ENCODE measurements at places on chromosomes 6 and 20.

- no peak for DNase-seq
Measured at GRCh38 chr6:74167511-74167910, 471.5 kb downstream of the CD109 start.

DNA sequence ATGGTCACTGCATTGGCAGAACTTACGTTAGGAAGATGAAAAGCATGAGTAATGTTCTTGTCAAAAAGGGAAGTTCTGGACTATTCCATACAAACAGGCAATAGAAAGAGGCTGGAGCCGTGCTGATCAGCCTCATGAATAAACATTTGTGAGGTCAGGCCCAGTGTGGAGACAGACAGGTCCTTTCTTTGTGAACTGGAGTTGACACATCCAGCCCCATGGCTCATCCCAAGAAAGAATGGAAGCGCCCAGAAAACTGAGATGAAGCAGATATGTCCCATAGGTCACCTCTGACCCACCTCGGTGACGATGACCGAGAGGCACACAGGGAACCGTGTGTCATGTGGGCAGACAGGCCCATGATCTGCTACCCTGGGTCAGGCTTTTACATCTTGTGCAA, 276.0 kb upstream of the SGK1 start:
- no peak for DNase-seq

DNA sequence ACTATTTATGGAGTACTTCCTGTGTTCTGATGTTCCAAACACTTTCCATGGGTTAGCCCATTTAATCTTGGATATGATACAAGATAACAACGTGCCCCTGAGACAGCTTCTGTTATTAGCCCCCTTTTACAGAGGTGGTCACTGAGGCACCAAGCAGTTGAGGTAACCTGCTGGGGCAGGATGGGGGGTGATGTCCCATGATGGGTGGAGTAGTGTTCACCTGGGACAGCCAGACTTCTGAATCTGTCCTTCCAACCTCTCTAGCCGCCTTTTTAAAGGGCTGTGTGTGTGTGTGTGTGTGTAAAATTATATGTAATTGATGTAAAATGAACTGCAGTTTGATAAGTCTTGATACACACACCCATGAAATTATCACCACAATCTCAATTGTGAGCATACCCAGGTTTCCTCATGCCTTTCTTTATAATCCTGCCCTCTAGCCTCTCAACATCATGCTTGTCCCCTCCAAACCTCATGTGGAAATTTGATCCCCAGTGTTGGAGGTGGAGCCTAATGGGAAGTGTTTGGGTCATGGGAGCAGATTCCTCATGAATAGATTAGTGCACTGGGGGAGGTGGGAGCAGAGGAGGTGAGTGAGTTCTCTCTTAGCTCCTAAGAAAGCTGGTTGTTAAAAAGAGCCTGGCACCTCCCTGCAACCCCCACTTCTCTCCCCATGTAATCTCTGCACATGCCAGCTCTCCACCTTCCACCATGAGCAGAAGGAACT, 39.2 kb downstream of the PLAGL2 start:
- no peak for DNase-seq

DNA sequence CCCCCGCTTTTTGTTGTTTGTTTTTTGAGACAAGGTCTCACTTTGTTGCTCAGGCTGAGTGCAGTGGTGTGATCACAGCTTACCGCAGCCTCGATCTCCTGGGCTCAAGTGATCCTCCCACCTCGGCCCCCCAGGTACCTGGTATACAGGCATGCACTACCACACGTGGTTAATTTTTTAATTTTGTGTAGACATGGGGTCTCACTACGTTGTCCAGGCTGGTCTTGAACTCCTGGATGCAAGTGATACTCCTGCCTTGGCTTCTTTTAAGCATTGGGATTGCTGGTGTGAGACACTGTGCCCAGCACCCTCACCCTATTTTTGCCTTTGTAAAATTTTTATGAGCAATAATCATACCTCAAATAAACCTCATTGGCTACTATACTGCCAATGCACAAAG, 5.5 kb downstream of the ENPP3 start:
- DNase-seq, result no peak

DNA sequence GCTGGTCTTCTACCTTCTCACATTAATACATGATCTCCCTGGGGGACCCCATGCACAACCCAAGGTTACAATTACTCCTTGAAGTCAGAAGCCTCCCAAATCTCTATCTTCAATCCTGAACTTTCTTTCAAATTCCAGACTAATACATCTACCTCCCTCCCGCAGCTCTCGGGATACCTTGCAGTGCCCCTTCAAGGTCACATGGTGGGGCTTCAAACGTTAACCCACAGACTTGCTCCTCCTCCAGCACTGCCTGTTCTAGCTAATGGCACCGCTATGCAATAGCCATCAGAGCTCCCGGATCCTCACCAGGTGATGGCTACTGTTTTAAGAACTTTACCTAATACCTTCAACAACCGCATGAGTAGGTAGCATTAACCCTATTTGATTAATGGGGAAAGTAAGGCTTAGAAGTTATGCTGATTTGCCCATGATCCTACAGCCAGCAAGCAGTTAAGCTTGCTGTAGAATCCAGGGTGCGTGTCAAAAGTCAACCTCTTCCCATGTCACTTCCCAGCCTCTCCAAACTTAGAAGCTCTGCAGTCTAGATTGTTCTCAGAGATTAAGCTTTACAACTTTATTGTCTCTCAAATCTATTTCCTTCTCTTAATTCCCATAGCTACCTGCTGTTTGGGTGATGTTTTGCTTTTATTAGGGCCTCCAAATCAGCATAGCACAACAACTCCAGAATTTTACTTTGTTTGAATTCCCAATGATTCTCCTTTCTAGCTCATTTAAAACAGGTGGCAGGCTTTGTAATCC, 44.7 kb downstream of the PLAGL1 start:
- no peak for DNase-seq

DNA sequence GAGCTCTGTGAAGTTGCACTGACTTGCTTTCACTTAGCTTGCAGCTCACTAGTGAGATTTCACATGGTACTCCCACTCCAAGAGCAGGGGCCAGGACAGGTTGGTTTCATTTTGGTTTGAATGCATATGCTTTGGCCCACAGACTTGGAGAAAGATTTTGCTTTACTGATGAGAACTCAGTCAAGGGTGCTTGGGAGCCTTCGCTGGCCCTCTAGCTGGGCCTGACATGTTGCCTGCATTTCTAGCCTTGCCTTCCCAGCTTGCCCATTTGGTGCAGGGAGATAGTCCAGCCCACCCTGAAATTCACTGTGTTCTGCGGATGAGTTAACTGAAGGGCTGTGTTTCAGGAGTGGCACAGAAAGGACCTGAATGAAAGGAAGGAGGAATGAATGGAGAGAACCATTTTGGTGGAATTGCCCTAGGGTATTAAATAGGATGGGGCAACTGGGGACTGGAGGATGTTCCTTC, 1.9 kb downstream of the SGK1 start:
- DNase-seq, result no peak
